PC-3 (cell line): ENCODE measurements at places on chromosomes 11 and 22.

- DNase-seq, result no peak
Observed at GRCh38 chr22:20558534-20558933, 51.1 kb downstream of the MED15 start.

GRCh38 chr11:60264644-60265043 is 15.8 kb upstream of the MS4A4A start:
- DNase-seq, result no peak

GRCh38 chr11:113272281-113272680 is 42.1 kb upstream of the TTC12 start:
- no peak for DNase-seq

DNA sequence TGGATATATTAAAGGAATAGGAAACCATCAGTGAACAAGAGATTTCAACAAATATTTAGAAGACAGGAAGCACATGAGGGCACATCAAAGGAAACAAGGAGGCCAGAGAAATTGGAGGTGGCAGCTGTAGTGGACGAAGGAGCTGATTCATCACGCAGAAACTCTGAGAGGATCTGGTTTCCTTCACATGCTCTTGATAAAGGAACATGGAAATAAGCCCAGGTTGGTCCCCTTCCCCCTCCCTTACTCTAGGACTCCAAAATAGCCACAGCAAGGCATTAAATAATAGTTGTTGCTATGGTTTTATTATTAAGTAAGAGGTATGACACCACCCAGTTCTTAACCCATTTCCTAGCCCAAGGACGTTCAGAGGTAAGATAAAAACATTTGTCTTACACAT is 11.3 kb downstream of the IZUMO1R start:
- DNase-seq, result peak; percentile 23

DNA sequence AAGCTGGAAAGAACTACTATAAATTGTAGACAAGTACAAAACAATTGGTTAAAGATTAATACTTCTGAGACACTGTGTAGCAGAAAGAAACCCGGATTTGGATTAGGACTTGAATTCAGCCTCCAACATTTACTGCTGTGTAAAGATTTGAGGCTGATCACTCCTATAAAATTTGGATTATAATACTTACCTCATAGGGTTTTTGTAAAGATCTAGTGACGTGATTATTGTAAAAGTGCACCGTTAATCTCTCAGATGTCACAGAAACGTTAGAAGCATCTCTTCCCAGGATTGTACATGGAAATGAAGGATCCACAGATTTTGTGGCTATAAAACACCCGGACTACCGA is 323 bp upstream of the HIKESHI start:
- no peak for DNase-seq

DNA sequence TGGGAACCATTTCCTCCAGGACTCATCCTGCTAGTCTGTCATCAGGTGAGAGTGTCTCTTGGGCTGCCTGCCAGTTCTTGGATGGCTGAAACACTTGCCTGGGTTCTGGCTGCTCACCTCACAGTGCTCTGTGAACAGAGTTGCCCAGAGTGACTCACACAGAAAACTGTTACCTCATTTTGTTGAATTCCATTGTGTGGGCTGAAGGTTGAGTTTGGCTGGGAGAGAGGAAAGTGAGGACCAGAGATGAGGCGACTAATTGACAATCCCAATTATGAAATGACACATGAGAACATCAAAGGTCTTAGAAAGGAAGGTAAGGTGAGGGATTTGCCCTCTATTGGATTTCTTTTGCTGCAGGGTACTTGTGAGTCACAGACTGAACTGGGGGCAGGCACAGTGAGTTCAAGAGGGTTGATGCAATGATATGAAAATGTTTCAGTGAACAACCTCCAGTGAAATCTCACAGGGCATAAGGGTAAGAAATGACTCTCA is 20.2 kb upstream of the CALCB start:
- DNase-seq, result no peak

DNA sequence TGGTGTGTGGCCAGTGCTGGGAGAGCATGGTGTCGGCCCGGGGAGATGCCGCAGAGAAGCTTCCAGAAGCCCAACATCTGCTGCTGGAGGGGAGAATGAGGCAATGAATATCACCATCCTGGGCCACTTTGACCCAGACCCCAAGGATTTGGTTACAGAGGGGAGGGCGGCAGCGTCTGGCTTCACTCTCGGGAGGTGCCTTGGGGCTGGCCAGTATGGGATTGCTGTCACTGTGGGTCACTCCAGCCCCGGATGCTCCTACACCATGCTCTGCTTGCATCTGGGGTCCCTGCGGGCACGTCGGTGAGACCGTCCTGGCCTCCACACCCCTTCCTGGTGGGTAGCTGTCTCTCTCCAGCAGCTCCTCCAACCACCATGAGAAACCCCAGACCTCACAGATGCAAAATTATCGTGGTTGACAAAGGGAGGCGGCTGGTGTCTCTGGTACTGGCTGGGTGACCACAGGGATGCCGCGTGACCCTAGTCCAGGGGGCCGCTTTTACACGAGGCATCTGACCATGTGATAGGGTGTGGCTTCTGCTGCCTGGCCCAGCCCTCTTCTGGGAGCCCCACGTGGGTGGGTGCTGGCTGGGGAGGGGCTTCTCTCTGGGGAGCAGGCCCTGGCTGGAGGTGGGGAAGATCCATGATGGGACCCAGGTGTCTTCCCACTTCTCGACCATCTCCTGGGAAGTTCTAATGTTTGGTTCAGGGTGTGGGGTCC is 5.7 kb downstream of the KCNQ1 start:
- DNase-seq, result no peak

DNA sequence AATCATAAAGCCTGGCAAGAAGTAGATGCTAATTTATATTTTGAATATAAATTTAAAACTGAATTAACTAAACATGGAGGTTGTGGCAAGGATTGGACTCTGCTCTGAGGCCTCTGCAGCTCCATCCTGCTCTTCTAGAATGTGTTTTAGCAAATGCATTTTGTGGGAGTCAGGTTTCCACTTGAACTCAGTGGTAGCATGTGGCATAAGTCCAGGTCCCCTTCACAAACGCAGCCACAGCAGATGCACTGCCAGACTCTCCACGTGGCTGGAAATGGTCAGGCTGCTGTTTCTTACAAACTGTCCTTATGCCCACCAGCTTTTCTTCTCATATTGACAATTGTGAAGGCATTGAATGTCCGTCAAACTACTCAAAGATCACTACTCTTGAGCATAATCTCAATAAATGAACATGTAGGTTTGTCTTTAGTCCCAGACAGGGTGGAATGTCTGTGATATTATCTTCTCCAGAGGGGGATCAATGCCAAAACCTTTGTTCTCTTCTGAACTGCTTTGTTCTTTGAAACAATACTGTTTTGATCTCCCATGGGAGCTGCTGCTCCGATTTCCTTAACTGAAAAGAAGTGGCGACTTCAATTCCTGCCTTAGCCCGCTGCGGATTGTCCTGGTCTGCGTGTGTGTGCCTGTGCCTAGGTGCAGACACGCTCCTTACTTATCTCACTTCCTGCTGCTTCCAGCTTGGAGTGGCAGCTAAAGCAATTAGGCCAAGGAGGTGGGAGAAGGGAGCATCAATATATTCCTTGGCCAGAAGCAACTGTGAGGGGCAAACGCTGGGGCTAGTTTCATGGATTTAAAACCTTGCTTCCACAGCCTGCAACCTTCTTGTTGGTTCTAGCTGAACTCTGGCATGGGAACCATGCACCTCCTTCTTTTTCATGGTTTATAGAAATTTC is 24.2 kb downstream of the EIF4G2 start:
- DNase-seq, result no peak

GRCh38 chr11:32015427-32015826 is 75.4 kb upstream of the RCN1 start:
- DNase-seq, result no peak

GRCh38 chr11:44634401-44635281 is 69.2 kb downstream of the CD82 start:
- DNase-seq, result peak; percentile 39

DNA sequence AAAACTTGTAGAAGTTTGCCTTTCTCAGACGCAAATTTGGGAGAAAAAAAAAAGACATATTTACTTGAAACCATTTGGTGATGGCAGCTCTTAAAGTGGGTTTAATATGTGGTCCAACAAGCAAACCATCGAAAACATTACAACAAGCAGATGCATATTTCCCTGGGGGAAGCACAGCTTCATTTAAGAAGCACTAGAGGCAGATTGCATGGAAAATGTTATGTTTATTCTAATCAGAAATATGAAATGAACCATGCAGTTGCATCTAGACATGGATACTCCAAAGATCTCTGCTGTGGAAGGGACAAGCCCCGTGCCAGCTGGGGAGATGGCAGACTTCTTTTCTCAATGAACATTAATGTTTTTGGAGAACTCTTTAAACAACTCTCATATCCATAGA is 57.4 kb upstream of the PARVA start:
- DNase-seq, result no peak

DNA sequence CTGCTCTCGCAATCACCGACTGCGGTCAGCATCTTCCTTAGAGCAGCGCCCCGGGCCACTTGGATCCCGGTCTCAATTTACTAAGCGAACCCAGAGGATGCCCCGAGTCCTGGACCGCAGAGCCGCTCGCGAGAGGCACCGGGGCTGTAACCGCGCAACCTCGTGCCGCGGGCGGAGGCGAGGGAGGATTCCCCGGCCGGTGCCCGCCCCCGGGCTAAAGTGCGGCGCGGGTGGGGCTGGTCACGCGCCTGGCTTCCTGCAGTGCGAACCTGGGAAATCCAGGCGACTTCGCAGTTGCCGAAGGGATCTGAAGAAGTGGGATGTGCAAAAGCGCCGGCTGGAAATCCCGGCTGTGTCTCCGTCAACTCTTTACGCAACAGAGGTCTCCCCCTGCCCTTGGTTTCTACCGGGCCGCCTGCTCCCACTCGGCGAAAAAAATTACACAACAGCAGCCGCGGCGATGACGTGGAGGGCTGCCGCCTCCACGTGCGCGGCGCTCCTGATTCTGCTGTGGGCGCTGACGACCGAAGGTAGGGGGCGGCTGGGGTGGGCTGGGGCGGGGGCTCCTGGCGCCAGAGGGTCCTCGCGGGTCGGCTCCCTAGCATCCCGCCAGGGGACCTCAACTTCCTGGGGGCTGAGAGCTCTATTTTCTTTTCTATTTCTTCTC is at the start of gene NCR3LG1:
Gene NCR3LG1, plus strand, starts transcription at position 291 of the 667 bp plus-strand sequence. Its CDS starts 170 bp downstream, at position 461.
- DNase-seq, result no peak

DNA sequence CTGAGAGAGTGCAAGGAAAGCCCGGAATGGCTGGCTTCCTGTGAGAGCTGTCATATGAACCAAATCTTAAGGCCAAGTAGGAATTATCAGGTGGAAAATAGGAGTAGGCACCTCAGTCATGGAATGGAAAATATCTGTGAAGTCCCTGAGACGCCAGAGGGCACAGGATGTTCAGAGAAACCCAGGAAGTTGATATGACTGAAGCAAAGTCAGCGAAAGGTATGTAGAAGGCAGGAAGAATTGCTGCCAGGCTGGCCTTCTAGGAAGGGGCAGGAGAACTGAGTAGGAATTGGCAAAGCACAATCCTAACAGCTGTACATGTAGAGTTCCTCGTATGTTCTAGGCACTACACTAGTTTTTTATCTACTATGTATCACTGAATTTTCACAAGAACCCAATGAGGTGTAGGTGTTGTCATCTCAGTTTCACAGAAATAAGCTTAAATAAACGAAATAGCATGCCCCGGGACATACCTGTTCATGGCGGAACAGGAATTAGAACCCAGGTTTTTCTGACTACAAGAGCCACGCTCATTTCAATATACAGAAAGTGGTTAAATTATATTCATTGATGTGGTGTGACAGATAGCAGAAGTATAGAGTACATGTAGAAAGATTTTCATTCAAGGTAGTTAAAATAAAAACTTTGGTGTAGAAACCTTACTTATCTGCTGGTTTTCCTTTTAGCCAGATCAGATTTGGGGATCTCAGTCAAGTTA is 17.0 kb downstream of the HMGXB4 start:
- peak; percentile 5 for DNase-seq

DNA sequence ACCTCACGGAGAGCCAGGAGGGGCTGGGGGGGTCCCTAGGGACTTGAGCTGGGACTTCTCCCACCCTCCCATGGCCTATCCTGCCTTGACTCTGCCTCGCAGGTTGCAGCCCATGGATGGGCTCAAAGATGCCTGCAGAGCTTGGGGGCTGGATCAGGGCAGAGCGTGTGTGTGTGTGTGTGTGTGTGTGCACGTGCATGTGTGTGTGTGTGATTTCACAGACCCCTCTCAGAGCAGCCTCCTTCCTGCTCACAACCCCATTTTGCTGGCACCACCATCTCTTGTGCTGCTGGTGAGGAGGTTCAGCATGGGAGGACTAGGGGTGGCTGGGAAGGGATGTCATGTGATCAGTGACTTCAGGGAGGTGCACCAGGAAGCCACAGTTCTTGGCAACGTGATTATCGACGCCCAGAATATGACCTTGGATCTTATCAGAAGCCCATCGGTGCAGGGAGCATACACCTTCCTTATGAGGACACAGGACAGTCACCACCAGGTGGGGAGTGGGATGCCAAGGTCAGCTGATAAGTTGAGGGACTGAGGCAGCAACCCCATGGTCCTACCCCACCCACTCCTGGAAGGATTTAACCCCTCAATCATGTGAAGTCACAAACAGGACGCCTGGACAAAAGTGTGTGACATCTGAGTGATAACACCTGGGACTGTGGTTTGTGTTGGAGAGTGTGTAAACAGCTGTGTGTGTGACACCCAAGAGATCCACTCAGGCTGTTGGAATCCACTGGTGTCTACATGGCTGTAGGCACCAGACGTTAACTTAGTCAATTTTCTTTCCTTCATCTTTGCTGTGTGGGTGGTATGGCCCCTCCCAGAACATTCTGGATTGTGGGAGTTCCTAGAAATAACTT is 1.8 kb upstream of the NAALADL1 start:
- DNase-seq, result no peak
